ENCODE measurements at places on chromosomes 6 and 20.

GRCh38 chr20:46362921-46363867, 43.2 kb downstream of the ELMO2 start:
- DNase-seq: no peak

DNA sequence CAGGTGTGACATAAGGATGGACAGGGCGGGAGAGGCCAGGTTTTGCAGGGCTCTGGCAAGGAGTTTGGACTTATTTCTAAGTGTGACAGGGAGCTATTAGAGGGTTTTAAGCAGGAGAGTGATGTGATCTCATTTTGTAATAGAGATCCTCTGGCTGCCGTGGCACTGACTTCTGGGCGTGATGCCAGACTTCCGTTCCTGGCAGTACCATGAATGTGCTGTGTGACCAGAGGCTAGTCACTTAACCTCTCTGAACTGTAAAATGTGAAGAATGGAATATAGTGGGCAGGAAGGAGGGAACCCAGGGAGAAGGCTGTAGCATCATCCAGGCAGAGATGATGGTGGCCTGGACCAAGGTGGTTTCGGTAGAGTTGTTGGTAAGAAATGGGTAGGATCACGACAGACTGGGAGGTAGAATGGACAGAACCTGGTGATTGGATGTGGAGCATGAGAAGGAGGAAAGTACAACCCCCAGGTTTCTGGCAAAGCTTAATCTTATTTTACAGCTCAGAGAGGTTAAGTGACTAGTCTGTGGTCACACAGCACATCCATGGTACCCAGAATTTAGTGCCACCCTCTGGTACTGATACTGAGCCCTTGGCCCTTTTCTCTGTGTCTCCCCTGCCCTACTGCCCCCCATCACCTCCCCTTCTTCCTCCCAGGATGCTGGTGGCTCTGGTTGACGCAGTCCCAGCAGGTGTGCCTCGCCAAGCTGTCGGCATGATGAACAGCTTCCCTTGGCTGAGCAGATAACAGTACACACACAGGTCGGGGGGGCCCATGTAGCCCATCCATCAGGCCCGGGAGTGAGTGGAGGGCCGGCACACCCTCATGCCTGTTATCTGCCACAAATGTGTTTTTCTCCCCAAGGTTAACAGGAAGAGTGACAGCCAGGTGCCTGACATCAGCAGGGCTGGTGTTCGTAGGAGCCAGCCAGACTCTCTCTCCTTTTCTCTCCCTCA, 52.9 kb upstream of the CTNNBL1 start:
- no peak for DNase-seq

DNA sequence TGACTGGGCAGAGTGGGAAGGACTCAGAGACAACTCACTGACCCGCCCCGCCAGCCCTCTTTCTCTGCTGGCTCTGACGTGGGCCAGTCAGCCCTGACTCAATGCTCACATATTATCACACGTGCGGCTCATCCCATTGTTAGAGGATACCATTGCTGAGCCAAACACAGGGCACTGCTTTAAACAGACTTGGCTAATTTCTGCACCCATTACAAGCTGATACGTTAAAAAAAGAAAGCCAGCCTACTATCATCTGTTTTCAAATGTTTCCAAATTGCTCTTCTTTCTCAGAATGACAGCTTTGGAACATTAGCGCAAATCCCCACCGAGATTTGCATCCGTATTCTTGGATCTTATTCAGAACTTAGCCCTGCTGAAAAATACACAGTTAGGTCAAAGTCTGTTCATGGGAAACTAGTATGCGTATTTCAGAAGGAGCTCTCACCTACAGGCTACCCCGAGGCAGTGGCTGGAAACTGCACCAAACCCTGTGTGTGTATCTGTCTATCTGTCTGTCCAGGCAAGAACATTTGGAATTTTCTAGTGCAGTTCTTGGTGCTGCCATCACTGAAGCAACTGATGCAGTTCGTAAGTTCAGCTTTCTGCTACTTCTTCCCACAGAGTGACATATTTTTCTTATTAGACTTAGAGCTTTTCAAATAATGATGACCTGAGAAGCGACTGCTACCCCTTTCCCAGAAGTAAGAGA, 32.8 kb downstream of the RAMACL start:
- no peak for DNase-seq

DNA sequence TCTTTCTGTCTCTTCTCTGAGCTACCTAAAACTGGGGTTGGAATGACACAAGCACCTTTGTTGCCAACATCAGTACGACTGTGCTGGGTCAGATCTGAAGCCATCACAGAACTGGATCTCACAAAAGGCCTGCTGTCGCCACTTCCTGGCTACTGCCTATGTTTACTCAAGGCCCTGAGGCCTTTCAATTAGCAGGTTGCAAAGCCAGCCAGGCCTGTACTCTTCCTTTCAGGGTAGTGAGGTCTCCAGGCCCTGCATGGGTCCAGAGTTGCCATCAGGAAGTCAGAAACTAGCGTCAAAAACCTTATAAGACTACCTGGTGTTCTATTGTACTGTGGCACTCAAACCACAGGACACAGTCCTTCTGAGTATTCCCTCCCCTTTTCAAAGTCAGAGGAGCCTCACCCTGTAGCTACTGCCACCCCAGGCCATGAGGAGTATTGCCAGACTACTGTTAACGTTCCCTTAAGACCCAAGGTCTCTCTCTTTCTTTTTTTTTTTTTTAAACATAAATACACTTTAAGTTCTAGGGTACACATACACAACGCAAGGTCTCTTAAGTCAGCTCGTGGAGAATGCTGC, 937.4 kb upstream of the GJE1 start:
- DNase-seq: no peak

GRCh38 chr6:45424451-45424861, 46.7 kb upstream of the SUPT3H start:
- no peak for DNase-seq

DNA sequence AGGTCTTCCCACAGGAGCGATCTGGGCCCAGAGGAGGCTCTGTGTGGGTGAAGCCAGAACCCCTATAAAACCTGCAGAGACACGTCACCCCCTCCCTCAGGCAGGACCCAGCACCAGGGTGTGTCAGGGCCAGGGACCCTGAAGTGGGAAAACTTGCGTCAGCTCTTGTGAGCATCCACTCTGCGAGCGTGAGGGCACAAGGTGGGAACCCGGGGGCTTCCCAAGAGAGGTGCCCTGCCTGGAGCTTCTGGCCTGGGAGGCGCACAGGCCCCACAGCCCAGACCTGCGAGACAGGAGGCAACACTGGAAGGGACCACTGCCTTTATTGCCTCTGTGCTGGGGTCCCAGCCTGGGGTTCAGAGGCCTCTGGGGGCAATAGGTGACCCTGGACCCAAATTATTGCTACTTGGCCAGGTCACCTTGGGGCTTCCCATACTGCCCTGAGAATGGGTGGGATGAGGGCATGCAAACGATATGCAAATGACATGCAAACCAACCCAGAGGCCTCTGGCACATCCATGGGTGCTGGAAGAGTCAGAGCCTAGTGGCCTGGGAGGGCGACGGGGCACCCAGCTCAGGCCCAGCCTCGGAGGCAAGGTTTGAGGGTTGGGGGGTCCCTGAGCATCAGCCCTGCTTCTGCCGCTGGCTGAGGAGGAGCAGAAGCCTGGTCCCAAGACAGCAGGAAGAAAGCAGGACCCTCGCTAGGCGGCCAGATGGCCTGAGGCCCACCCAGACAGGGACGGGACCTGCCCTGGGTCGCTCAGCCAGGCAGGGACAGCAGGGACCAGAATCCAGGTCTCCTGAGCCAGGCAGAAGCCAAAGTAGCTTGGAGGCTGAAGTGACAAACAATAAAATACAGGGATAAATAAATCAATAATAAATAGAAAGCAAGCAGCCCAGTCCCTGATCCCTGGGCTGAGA, 5.1 kb upstream of the C20orf144 start:
- DNase-seq: peak; percentile 87

GRCh38 chr20:40154514-40154913, 534.5 kb downstream of the MAFB start:
- DNase-seq: no peak

DNA sequence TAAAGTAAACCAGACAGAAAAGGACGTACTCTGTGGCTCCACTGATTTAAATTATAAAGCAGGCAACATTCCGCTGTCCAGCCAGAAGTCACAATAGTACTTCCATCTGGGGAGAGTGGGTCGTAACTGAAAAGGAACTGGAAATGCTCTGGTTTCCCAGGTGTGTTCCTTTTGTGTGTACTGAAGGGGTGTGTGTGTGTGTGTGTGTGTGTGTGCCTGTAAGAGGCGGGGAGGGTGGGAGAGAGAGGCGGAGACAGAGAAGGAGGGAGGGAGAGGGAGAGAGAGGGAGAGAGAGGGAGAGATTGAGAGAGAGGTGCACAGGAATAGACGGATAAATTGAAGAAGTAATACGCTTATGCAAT, 178.4 kb upstream of the ZNF184 start:
- no peak for DNase-seq

DNA sequence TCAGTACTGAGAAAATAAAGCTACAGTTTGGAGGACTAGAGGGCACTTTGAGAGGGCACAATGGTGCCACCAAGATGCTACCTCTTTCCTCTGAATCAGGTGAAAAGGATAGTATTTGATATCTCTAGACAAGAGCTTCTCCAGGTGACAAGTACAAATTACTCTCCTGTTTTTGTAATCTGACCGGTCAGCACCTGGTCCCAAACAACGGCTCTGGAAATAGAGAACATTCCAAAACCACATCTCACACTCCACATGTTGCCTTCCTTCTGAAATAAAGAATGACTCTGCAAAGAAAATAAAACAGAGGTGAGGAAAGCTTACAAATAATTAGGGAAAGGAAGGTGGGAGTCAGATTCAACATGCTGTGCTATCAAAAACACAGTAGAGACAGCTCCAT, 51.3 kb upstream of the CITED2 start:
- DNase-seq: no peak

DNA sequence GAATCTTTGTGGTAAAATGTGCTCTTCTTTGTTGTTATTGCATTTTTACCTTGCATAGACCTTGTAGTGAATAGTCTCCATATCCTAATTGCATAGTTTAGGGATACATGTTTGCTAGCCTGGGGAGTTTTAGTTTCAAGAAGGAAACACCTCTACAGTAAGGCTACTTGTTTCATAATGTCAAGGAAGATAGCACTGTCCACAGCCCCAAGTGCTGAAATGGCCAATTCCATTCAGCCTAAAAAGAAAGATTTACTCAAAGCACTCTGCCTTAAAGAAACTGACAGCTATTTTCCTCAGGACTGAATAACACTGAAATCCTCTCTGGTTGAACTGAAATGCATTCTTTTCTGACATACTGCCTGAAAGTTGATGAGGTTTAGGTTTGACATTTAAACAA, 2.6 kb downstream of the HCRTR2 start:
- DNase-seq: no peak

DNA sequence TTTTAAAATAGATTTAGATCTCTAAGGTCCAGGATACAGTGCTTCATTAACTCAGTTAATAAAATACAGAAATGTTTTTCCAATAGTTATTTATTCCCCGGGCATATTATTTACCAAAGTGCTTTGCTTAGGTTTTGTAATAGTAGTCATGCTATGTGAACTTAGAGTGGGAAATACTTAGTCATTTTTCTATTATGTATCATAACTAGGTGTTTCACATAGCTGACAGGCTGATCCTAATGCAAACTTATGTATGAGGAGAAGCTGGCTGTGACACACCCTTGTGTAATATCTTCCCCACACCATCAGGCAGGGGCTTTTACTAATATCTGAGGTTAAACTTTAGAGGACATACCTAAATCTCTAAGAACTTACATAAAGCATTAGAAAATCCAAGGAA, 277.7 kb upstream of the RIMS1 start:
- no peak for DNase-seq

- no peak for DNase-seq
Measured at GRCh38 chr20:61678437-61678836, 387.2 kb downstream of the TAF4 start.

DNA sequence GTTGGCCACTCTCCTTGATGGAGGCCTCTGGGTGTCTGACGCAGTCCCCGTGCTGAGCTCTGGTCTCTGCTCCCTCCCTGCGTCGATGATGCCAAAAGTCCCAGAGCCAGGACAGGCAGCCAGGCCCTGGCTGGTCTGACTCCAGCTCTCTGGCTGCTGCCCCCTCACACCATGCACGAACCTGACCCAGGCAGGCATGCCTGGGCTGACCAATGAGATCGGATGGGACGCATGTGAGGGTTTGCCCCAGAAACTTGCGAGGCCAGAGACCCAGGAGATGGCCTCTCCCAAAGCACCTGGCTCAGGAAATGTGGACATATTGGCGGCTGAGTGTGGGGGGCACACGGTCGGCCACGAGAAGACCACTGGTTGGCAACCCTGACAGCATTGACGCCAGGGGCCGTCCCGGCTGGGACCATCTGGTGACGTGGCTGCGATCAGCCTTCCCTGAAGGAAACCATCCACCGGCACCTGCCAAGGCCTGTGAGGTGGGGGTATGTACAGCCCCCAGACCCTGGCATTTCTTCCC, 51.2 kb upstream of the FRMD1 start:
- no peak for DNase-seq

DNA sequence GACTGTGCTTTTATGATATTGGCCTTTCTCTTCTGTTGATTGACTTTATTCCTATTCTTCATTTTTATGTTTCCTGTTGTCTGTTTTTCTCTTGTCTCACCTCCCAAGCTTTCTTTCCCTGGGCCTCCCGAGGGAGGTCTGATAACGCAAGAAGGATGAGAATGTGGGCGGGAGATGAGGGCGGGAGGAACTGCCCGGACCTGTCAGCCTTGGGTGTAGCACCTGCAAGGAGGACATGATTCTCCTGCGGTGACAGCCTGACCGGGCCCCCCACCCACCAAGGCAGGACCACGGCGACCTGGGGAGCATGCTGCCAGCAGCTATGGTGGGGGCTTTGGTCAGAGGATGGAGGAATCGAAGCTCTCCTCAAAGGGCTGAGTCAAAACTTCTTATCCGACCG, 86.9 kb downstream of the PLEKHG1 start:
- DNase-seq: no peak

GRCh38 chr6:117272891-117273290, 7.5 kb downstream of the VGLL2 start:
- no peak for DNase-seq

GRCh38 chr6:168123165-168123911, 44.3 kb upstream of the FRMD1 start:
- no peak for DNase-seq

DNA sequence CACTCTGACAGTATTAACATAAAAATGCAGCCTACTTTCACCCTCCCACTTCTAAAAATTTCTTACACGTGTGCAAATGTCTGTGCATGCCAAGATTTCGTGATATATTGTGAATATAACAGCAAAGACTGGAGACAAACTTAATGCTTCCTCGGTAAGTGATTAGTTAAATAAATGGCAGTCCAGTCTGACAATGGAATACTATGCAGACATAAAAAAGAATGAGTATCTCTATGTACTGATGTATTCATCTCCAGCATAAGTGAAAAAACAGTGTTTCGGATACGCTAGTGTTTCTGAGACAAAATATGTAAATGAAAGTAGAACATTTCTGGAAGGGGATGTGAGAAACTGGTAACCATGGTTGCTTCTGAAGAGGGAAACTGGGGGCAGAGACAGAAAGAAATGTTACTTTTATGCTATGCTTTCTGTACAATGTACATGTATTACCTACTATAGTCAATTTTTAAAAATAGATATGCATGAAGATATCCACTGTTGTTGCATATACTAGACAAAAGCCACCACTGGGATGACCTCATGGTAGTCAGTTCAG, 7.0 kb downstream of the SLC22A23 start:
- DNase-seq: no peak
